ENCODE measurements at places on chromosomes 16 and 17. TPM values are rescaled to one million over a fixed set of nuclear protein-coding genes. Genes with fewer than 3 reads are reported as not detected.

GRCh38 chr17:81885454-81885853 lies 5.9 kb downstream of the ALYREF start:
- DNase-seq: no peak

DNA sequence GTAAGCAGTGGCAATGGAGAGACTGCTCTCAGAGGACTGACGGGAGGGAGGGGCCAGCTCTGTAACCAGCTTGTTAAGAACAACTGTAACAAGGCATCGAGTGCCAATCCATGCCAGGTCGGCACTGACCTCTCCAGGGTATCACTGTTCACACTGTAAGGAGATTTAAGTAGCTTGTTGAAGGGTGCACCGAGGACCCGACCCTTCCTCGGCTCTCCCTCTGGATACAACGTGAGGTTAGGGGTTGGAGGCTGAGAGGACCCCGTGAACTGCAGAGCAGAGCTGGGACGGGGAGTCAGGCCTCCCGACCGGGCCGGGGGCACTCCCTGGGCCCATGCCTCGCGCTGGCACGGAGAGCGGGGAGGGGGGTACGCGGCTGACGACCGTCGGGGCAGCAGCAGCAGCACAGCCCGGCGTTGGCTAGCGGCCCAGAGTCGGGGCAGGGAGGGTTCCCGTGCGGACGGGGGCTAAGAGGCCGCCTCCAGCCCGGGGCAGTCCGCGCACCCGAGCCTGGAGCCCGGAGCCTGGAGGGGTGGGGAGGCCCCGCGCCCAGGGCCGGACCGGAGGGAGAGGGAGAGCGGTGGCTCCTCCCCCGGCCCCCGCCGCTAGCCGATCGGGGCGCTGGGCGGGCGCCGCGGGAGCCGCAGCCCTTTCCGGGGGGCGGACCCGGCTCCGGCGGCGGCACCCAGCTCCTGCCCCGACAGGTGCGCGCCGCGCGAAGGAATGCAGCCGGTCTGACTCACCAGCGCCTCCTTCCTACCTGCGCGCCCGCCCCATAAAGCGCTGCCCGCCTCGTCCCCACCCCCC lies at the start of gene ITGB4:
Gene ITGB4 (plus strand): TSS at position 804 of the 807 bp plus-strand sequence. CDS start 3,245 bp downstream, outside the sequence.
- peak; percentile 32 for DNase-seq

- no peak for DNase-seq
Measured at GRCh38 chr17:4064366-4064765, 78.5 kb downstream of the ZZEF1 start.

DNA sequence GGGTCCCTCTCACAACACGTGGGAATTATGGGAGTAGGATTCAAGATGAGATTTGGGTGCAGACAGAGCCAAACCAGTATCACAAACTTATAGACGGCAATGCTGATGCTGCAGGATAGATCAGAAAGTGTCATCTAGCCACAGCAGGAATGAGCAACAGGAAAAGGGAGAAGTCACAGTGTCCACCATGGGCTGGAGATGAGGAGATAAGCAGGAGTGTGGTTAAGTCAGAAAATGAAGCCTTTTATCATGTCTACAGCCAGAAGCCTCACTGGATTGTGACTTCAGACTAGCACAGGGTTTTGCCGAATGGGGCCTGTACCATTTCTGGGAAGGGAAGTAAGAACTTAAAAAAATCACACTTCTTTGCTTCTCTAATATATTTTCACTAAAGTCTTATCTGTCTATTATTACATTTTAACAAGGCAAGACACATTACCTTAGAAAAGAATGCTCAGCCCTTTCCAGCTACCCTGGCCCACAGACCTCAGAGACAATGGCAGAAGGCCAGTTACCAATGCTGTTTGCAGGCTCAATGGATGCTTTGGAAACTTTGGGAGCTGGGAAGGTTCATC lies 490.2 kb upstream of the SALL1 start:
- DNase-seq: no peak

DNA sequence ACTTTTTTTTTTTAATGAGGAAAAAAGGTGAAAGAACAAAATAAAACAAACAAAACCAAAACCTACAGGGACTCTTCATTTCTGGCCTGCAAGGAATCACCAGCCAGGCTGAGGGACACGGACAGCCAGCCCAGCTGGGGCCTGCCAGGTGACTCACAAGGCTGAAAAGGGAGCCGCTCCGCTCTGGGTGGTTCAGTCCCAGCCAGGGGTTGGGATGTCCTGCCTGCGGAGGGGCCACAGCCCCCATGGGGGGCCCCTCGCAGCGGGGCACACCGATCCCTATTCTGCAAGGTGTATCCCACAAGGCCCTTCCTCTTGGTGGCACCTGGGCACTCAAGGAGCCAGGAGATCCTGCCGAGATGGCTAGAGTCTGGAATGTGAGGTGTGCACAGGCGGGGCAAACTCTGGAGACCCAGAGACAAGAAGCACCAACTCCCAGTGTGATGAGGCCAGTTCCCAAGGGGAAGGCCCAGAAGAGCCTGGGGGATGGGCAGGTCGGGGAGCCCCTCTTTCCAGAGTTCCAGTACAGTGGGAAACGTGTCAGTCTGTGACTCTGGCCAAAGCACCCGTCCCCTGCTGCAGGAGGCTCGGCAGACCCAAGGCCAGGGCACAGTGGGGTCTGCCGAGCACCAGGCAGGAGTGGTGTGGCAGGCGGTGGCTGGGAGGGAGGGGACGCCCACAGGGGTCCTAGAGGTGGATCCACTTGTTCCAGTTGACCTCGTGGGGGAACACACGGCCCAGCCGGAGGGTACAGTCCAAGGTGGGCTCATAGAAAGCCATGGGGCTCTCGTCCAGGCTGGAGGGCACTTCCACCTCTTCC lies 58.9 kb downstream of the IL21R start:
- DNase-seq: no peak

- DNase-seq: peak; percentile 36
Measured at GRCh38 chr17:19724501-19725420, 8.4 kb upstream of the SLC47A2 start.

The AOC2 gene
- total RNA-seq: 0.70 TPM

The CACNG1 gene
- not detected for total RNA-seq
